Activated CD8-positive, alpha-beta memory T cell treated with anti-CD3 and anti-CD28 coated beads for 1 hour (primary cell): ENCODE measurements at places on chromosomes 11 and 22.

- DNase-seq: no peak
These were observed 2.1 kb downstream of the GAL start for GRCh38 chr11:68686486-68686885.

DNA sequence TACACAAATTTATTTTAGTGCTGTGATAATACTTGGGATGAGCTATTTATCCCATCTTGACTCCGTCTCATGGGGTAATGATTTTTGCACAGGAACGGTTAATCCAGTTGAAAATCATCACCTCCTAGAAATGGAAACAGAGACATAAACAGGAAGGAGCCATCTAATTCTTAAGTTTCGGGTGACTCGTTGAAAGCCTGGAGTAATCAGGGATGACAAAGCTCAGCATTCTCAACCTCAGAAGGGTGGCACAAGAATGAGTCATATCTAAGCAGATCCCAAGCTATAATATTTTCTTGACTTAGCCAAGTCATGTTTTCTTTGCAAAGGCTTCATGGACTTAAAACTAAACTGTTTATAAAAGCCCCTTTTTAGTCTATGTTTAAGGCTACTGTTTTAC lies 280.8 kb upstream of the CCDC90B start:
- DNase-seq: no peak

- no peak for DNase-seq
These were observed 8.7 kb downstream of the IFITM10 start for GRCh38 chr11:1741741-1742140.

DNA sequence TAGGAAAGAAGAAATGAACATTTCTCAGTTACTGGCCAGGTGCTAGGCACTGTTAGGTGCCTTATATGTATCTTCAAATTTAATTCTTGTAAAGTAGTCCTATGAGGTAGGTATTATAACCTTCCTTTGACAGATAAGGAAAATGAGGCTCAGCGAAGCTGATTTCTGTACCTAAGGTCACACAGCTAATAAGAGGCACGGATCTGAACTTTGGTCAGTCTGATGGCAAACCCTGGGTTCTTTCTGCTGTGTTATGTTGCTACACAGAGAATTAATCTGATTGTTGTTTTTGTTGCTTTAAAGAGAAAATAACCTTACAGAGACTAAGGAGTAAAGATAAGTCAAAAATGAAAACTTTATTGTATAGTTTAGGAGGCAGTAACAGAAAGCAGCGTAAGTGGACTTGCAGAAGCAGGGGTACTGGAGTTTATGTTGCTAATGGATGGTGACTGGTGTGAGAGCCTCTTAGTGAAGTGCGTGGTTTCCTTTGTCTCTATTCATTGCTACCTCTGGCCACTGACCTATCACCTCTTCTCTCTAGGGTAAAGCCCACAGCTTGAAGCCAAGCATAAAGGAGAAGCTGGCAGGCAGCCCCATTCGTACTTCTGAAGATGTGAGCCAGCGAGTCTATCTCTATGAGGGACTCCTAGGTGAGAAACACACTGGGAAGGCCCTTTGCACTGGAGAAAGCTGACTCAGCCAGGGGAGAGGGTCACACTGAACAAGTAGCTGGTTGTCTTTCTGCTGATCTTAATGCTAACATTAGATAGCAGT lies 38.3 kb downstream of the MADD start:
- DNase-seq: no peak

DNA sequence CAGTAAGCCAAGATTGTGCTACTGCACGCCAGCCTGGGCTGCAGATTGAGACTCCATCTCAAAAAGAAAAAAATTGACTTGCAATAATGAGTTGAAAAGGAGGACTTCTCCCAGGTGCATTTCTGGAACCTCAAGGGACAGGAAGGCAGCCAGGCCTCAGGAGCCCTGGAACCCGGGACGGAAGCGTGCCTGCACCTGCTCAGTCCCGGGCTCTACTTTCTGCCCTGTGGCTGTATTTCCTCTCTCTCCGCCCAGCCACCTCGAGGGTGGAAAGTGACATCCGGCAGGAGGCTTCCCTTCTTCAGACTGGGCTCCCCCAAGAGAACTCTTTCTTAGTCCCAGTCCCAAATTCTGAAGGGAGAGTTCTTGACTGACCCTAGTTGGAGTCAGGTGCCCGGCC lies 20.2 kb upstream of the GAL start:
- DNase-seq: no peak

- no peak for DNase-seq
These were observed 544.9 kb downstream of the TBC1D22A start for GRCh38 chr22:47307326-47307725.

DNA sequence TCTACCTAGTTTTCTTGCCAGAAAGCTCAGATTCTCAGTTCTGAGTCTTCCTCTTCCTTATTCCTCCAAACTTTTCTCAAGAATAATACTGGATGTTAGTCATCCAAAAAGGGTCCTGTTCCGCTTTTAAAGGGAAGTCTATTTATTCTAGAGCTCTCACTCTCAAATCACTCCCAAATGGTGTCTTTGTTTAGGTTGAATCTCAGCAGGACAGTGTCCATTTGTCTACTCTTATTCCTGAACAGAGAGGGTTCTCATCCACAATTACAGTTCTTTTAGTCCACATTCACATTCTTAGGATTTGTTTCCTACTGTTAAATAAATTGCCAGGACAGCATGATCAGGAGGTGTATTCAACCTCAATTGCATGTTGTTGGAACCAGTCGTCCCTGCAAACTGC lies 61.3 kb downstream of the MUC15 start:
- DNase-seq: no peak
